ENCODE measurements at places on chromosomes 1 and 21.

DNA sequence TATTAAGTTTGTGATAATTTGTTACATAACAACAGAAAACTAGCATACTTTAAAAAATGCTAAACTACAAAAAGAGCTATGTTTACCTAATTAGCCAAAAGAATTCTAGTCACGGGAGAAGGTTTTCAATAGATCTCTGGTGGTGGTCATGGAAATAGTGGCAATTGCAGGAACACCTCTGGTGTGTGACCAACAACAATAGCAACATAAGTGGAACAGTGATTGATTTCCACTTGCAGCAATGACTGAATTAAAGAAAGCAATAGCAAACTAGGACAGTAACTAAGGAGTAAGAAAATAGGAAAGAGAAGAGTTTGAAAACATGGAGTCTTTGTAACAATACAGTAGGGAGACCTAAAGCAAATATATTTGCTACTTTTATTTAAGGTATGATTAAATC, 171.3 kb upstream of the ADGRL4 start:
- DNase-seq, result no peak

GRCh38 chr1:2595812-2596529, 9.4 kb downstream of the PRXL2B start:
- DNase-seq, result no peak

DNA sequence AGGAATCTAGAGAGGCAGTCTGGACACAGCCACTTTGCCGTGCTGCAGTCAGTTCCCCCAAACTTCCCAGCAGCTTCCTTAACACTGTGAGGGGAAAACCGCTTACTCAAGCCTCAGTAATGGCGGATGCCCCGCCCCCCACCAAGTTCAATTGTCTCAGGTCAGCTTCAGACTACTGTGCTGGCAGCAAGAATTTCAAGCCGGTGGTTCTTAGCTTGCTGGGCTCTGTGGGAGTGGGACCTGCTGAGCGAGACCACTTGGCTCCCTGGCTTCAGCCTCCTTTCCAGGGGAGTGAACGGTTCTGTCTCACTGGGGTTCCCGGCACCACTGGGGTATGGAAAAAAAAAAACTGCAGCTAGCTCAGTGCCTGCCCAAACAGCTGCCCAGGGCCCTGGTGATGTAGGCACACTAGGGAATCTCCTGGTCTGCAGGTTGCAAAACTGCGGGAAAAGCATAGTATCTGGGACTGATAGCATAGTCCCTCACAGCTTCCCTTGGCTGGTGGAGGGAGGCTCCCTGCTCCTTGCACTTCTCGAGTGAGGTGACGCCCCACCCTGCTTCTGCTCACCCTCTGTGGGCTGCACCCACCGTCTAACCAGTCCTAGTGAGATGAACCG, 23.7 kb upstream of the HFM1 start:
- DNase-seq, result no peak

GRCh38 chr1:214615871-214616270, 12.9 kb downstream of the CENPF start:
- DNase-seq, result no peak

DNA sequence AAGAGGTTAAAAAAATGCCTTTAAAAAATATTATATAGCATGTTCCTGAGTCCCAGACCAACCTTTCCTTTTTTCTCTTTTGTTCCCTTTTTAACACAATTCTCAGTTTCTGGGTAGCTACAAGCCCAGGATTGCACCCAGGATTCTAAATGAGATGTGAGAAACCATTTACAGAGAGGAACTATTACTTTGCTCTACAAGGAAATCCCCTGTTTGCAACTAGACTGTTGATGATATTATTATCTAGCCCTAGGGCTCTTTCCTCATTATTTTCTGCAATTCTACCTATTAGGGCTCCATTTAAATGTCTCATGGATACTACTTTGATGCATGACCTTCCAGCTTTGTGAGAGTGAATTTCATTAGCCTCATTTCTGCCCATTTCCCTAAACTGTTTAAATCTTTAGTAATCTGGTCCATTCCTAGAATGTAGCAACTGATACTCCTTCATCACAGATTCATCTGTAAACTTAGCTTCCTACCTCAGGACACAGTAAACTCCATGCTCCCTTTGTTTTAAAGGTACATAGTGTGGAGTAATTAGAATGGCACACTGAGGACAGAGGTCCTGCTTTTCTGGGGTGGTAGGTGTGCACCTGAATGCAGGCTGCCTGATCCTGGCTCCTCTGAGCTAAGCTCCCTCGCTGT, 7.1 kb upstream of the KIF14 start:
- DNase-seq, result no peak
